NCI-H774 (cell line): ENCODE measurements at places on chromosomes 6 and 20.

- no peak for DNase-seq
Observed at GRCh38 chr6:48613231-48613949, 502.4 kb upstream of the PTCHD4 start.

DNA sequence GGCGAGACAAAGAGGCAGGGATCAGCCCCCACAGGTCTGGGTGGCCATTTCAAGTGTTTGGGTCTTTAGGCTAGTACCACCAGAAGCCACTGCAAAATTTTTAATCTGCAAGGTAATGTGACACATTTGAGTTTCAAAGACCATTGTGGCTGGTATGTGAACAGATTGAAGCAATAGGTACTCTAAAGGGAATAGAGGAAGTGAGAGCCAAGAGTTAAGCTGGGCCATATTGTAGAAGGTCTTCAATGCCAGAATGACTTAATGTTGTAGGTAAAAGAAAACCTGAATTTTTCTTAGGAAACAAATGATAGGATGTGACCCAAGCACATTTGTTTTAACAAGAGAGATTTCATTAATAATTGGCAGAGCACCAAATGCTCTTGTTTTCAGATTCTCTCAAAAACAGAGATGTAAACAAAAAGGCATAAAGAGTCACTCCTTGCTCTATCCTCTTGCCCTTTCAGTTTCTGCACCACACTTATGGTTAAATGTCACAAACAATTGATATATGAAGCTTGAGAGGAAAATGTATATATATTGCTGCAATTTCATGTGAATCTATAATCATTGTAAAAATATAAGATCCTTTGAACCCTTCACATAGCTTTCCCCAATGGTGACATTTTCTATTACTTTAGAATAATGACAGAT lies 307.1 kb upstream of the PLN start:
- no peak for DNase-seq

GRCh38 chr20:32158351-32158750 lies 48.8 kb downstream of the TM9SF4 start:
- no peak for DNase-seq

GRCh38 chr6:111709615-111710398 lies 104.1 kb upstream of the TRAF3IP2 start:
- DNase-seq = peak; percentile 84

GRCh38 chr6:130500693-130501092 lies 134.9 kb downstream of the TMEM200A start:
- DNase-seq = no peak

- no peak for DNase-seq
Observed at GRCh38 chr6:42864602-42865001, 14.8 kb upstream of the RPL7L1 start.

- DNase-seq = no peak
Observed at GRCh38 chr6:95786802-95787201, 209.5 kb downstream of the MANEA start.

GRCh38 chr20:58524814-58525213 lies 9.6 kb upstream of the APCDD1L start:
- DNase-seq = no peak

DNA sequence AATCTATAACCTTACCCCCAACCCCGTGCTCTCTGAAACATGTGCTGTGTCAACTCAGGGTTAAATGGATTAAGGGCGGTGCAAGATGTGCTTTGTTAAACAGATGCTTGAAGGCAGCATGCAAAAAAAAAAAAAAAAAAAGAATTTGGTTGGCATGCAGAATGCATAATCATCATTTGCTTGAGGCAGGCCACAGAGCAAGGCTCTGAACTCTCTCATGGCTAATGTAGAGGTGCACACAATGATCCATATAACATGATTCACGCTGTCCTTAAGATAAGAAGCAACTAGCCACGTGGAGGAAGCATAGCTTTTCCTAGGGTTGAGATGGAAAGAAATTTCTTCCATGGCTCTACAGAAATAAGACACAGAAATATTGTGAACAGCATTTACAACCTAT lies 27.6 kb upstream of the RPN2 start:
- no peak for DNase-seq

DNA sequence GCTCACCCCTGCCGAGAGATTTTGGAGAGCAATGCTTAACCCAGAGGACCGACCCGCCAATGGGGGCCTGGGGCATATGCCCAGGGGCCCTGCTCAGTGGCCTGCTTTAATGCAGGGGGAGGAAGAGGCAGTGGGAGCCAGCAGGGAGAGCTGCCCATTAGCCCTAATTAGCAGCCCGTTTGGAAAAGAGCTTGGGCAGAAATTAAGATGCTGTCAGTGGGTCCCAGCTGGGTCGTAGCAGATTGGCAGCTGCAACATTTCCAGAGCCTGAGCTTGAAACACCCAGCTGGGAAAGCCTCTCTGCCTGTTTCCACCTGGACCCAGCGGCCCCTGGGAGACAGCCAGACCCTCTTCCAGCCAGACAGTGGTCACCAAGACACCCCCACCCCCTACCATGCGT lies 39.5 kb downstream of the CD40 start:
- DNase-seq = no peak

DNA sequence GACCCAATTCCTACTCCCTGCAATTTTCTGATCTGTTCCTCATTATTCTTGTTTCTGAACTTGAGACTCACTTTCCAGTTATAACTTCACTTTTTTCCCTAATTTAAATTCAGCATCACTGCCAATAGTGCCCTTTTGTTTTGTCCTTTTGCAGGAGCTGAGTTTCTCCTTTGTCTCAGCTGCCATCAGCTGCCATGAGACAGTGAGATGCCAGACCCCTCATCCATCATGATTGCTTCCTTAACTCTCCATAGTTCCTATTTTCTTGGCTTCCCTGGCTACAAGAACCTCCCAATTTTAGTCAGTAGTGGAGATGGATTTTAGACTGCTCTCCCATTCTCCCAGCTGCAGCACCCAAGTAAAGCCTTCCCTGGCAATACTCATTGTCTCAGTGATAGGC lies 518.1 kb downstream of the HDGFL1 start:
- no peak for DNase-seq

- DNase-seq = no peak
Observed at GRCh38 chr6:129646642-129647041, 63.3 kb downstream of the ARHGAP18 start.

DNA sequence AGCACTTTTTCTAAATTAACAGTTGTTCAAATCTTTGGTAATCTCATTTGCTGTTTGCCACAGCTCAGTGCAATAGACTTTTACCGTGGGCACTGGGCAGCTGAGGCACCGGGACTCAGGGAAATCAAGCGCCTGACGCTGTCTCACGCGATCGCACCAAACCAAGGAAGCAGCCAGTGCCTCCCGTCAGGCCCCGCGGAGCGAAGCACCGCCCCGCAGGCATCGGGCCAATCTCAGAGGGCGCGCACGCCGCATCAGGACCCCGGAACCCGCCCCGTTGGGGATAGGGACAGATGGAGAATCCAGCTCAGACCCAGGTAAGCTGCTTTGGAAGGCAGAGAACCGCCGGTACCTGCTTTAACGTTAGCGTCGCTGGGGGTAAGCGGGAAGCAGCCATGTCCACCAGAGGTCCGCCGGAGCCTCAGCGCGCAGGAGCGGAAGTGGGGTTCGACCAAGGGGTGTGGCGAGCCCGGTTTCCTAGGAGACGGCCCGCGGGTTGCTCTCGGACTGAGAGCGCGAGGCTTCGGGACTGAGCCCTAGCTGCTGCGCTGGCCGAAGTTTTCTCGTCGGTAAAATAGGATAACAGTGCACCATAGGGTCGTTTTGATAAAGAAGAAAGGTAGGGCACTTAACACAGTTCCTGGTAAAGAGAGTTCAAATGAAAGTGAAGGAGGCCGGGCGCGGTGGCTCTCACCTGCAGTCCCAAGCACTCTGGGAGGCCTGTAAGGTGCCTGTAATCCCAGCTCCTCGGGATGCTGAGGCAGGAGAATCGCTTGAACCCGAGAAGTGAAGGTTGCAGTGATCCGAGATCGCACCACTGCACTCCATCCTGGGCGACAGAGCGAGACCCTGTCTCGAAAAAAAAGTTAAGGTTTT lies at the start of gene LYRM2:
TSS of gene LYRM2 (minus strand) at position 428 of the 876 bp plus-strand sequence. CDS start at position 397, 31 bp downstream.
- DNase-seq = peak; percentile 98

GRCh38 chr6:81696524-81696923 lies 56.0 kb downstream of the TENT5A start:
- DNase-seq = peak; percentile 95

DNA sequence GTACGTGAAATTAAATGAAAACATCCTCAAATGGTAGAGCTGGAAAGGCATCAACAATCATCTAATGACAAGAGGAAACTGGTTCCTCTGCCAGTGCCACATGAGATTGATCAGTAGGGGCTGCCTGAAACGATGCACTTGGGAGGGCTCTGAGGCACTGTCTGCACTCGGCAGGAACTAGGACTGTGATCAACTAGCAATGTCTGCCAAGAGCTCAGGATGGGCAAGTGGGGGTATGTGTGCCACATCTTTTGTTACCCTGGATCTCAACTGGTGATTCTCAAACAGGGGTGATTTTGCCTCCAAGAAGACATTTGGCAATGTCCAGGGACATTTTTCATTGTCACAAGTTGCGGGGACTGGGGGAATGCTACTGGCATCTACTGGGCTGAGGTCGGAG lies 1.9 kb downstream of the BPIFB6 start:
- DNase-seq = no peak

GRCh38 chr6:121549736-121550135 lies 114.3 kb downstream of the GJA1 start:
- no peak for DNase-seq

DNA sequence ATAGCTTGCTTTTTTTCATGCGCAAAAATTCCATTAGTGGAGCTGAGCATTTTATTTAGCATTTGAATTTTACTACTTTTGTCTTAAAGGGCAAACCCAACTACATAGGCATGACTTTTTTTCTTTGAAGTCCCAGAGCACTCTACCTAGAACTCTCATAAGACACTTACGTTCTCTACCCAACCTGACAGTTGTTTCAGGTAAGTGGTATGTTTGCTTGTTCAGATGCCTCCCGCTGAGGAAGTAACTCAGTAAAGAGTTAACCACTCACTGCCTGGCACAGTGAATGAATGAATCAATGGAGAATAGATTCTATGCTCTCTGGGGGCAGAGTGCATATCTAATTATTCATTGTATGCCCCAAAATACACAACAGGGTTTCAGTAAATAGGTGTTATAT lies 212.3 kb upstream of the PRDM1 start:
- no peak for DNase-seq

- no peak for DNase-seq
Observed at GRCh38 chr20:22525069-22525820, 59.1 kb downstream of the FOXA2 start.

GRCh38 chr20:33328157-33329137 lies 45.4 kb downstream of the BPIFB1 start:
- no peak for DNase-seq

- peak; percentile 40 for DNase-seq
Observed at GRCh38 chr20:25319241-25320034, 71.2 kb downstream of the ABHD12 start.

DNA sequence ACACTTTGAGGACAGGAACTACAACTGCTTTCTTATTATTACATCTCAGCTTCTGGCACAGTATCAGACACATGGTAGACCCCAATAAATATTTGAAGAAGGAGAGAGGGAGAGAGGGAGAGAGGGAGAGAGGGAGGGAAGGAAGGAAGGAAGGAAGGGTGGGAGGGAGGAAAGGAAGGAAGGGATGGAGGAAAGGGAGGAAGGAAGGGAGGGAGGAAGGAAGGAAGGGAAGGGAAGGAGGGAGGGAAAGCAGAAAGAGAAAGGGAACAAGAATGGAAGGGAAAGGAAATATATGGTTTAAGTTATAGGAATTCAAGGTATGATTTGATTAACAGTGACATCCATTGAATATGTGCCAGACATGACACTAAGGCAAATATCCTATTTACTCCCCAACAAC lies 402.1 kb downstream of the KIF16B start:
- DNase-seq = no peak

DNA sequence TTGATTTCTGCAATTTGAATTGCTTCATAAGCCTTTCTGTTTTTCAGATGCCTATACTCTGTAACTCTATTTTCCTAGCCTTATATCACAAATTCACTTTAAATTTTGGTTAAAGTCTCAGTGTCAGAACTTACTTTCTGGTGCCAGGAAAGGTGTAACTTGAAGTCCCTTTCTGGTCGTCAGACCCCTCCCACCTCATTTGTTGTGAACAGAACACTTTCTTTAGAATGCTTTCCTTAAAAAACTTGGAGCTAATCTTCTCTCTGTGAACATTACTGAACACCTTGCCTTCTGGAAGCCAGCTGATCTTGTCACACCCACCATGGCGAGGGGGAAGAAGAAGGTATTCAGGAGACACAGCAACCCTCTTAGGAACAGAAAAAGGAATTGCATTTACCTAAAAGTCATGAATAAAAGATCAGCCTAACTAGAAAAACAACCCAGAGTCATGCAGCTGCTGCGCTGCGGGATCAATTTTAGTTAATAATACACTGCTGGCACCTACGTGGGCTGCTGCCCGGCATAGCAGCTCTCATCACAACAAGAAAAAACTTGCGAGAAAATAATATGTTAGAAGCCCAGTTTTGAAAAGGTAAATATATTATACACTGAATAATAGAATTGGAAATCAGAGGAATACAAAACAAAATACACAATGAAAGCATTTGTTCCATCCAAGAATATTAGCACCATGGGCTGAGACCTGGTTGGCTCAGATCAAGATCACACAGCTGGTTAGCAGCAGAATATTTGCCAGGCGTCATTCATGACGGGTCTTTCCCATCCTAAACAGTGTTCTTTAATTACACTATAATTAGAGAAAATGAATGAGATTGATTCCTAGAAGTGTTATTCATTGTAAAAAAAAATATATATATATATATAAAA lies 5.8 kb upstream of the FAM217A start:
- no peak for DNase-seq

- no peak for DNase-seq
Observed at GRCh38 chr20:61969806-61970205, 95.9 kb downstream of the TAF4 start.

DNA sequence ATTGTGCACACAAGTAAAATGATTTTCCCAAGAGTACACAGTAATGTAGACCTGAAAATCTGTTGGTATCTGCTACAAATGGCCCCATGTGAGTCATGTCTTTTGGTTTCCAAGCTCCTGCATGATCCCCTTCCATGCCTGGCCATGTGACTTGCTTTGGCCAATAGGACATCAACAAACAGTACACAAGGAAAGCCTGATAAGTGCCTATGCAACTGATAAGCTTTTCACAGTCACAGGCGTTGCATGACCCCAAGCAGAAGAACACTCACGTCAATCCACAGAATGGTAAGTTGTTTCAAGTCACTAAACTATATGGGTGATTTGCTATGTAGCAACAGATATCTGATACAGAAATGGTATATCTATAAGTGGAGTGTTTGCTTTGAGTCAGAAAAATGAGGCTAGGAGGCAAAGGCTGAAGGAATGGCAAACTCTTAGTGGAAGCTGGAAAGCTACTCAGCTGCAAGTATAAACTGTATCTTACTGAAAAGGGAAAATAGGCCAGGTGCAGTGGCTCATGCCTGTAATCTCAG lies 160.1 kb upstream of the BEND3 start:
- DNase-seq = peak; percentile 35
